Spleen (tissue), 13 donors: ENCODE measurements at places on chromosomes 7 and 10.

GRCh38 chr10:61589547-61590243, 73.0 kb upstream of the CABCOCO1 start:
- no peak for DNase-seq

GRCh38 chr10:133350950-133351329, 3.8 kb downstream of the PRAP1 start:
- no peak for DNase-seq

DNA sequence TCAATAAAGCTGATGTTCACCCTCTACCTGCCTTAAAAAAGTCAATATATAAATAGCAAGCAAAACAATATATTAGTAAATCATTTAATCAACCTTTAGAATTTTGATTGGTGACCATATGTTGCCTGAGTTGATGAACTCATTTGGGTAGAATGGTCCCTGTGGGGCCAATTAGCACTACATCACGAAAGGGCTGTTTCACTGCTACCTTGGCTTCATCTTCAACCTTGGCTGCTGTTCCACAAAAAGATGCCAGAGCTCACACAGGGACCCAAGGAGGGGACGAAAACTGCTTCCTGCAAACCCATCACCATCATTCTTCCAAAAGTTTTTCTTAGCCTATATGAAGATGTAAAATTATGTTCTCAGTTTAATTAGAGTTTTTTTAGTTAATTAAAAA, 35.4 kb upstream of the HBP1 start:
- DNase-seq = no peak

GRCh38 chr7:110800984-110801383, 289.9 kb upstream of the LRRN3 start:
- no peak for DNase-seq

- DNase-seq = no peak
Measured at GRCh38 chr10:117752103-117752502, 209.6 kb downstream of the EMX2 start.

DNA sequence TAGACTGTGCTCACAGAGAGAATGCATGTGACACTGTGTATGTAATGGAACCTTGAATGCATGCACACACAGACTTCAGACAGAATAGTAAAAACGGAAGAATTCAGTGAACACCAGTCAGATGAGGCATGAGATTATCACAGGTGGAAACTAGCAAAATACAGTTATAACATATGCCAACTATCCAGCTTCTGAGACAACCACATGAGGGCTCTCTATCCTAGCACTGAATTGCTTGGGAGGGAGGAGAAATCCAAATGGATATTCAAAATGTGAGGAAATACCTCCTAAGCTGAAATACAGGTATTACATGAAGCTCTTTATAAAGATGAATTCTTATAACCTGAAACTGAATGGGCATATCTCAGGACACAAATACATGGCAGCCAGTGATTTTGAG, 30.6 kb downstream of the GARS1 start:
- DNase-seq = no peak

GRCh38 chr7:11133436-11133959, 159.8 kb downstream of the PHF14 start:
- DNase-seq = no peak
